ENCODE measurements at places on chromosomes 5 and 9.

DNA sequence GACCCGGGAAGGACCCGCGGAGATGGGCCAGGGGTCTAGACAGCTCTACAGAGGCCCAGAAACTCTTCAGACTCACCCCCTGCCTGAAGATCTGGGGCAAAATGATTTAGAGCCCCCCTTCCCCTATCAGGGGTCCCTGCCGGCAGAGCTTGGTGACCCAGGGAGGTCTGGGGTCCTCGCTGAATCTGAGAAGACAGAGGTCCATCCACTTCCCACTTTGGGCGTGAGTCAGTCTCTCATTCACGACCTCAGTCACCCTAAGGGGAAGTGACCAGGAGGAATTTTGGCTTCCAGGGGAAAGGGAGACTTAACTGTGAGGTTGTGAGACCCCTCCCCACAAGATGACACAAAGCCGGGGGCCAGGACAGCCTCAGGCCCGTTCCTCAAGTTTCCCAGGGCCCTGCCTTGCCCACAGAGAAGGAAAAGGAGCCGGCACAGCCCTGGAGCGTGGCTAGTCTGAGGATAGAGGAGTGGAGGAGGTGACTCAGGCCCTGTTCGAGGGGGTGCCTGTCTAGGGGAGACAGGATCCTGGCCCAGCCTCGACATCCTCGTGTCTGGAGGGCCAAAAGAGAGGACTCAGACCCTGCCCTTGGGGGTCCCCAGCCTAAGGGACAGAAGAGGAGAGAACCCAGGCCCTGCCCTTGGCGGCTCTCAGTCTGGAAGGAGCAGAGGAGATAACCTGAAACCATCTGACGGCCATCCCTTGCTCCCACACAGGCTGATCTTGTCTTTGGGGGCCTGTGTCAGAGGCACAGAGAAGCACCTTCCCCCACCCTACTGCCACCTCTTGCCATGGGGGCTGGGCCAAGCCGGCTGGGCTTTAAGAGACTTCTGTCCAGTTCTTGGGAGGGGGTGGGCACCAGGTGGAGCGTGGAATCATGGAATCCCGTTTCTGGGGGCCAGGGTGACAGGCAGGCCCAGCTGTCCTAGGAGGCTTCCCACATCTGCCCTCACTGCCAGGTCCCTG, 889 bp downstream of the PDLIM4 start:
- no peak for DNase-seq

- DNase-seq: no peak
Measured at GRCh38 chr5:141507387-141508091, 18.7 kb downstream of the PCDHGC5 start.

DNA sequence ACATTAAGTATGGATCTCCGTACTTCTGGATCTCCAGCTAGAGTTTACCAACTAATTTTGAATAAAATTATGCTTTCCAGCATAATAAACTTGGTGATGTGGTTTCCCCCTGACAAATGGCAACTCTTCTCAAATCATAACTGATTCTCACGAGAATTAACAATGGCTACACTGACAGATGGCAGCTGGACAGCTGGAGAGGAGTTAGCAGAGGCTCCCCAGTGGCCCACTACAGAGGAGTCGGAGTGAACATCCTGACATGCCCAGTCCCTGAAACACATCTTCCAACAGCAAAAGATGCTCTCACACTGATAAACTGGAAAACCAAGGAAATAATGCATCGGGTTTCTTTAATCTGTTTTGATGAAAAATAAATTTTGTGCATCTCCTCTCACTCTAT, 239.6 kb downstream of the MAN2A1 start:
- DNase-seq: no peak

DNA sequence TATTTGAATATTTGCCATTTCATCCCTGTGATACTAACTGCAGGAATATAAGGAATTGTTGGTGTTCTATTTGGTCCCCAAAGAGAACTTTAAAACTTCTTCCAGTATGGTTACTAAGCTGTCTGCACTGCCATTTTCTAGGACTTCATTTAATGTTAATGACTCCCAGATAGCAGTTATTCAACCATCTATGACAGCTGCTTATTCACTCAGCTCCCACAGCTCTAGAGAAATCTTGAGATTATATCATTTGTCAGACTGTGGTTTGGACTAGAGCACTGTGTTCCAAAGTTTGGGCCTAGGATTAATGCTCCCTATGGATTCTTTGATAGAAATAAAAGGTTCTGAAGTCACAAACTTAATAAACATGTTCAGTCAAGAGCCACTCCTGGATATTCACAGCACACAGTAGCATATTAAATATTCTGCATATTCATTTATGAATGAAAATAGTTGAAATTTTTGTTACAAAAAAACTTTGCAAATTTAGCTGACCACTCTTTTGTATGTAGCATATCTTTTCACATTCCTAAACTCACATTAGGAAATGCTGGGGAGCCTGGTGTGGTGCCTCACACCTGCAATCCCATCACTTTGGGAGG, 173.7 kb downstream of the NFIB start:
- no peak for DNase-seq

GRCh38 chr5:82349652-82350051, 71.5 kb upstream of the RPS23 start:
- DNase-seq: no peak

DNA sequence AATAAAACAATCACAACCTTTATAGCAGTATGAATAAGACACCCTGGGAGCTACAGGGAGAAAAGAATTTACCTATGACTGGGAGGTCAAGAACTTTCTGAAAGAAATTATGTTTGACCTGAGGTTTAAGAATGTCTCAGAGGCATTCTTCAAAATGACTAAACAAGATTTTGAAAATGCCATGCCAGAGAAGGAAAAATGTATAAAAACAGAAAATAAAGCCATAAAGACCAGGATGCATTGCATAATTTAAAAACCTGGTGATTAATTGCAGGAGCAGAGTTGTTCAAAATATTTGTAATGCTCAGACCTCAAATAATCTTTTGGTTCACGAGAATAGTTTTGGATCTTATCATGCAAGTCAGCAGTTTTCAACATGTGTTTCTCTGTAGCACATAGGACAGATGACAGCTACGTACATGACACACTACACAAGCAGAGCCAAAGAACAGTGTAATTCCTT, 954.7 kb upstream of the ARRDC3 start:
- no peak for DNase-seq

- no peak for DNase-seq
Measured at GRCh38 chr9:8781458-8781857, 981.9 kb upstream of the DMAC1 start.

DNA sequence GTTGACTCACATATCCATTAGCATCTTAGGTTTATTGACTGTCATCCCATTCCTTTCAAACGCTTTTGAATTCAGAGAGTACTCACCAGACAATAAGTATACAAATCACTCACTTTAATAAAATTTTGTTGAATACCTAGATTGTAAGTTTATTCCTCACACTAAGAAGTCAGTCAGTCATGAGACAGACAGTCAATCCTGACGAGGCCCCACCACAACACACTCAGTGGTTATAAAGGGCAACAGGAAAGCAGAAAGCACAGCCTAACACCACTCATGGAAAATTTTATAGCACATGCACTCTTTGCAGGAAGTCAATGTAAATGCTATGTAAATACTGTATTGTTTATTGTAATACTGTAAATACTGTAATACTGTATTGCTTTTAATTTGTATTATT, 176.3 kb upstream of the PTGER4 start:
- no peak for DNase-seq

DNA sequence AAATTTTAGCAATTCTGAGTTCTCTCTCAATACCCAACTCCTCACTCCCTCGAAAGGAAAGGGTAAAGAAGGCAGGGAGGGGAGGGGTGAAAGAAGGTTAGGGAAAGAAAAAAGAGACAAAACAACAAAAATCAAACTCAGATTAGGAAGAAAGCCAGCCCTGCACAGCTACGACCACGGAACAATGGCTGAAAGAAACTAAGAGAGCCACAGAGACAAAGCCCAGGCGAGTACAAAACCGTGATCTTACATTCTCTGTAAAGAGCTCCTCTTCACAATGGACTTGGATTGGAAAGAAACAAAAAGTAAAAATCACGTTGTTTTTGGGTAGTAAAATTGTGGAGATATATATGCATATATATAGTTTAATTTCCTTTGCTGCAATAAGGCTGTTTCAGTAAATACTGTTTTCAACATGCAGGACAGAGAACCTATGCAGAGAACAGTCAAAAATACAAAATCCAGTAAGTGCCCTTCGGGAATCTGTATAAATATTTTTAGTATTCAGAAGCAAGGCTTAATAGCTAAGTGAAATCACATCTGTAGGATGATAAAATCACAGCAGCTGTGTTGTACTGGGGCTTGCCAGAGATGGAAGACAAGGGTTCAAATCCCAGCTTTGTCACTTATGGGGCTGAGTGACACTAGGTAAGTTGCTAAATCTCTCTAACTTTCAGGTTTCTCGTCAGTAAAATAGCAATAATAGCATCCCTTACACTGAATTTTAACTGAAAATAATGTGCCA, 16.9 kb downstream of the PSMB7 start:
- DNase-seq: no peak

- DNase-seq: no peak
Measured at GRCh38 chr5:8714861-8715260, 831.0 kb downstream of the SEMA5A start.

DNA sequence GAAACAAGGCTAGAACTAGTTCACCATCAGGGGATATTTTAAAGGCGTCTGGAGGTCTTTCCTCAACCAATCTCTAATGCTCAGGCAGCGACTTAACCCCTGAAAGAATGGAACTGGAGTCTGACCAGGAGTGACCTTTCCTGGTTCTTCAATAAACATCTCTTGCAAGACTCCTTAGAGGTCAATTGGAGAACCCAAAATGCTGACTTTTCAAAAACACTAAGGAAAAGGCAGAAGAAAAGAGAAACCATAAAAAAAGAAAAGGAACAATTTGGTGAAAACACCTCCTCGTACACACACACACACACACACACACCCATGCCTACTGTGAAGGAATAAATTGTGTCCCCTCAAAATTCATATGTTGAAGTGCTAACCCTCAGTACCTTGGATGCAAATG, 12.3 kb downstream of the TIMD4 start:
- no peak for DNase-seq

- no peak for DNase-seq
Measured at GRCh38 chr5:31470608-31471007, 61.3 kb downstream of the DROSHA start.

GRCh38 chr9:116154334-116154975, 864 bp downstream of the PAPPA start:
- DNase-seq: no peak

GRCh38 chr5:1243487-1244130, 18.4 kb downstream of the SLC6A18 start:
- no peak for DNase-seq

GRCh38 chr5:72510610-72511181, 3.5 kb upstream of the ZNF366 start:
- no peak for DNase-seq

DNA sequence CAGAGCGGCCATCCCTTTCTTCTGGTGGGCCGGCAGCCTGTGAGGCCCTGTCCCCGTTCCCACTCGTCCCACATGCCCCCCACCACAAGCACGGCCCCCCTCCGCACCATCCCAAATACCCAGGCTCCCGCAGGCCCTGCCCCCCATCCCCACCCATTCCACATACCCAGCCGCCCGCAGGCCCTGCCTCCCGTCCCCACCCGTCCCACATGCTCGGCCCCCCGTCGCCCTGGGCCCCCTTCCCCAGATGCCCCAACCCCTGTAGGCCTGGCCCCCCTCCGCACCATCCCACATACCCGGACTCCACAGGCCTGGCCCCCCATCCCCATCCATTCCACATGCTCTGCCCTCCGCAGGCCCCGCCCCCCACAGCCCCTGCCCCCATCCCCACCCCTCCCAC, 11.5 kb downstream of the SLC6A19 start:
- no peak for DNase-seq

DNA sequence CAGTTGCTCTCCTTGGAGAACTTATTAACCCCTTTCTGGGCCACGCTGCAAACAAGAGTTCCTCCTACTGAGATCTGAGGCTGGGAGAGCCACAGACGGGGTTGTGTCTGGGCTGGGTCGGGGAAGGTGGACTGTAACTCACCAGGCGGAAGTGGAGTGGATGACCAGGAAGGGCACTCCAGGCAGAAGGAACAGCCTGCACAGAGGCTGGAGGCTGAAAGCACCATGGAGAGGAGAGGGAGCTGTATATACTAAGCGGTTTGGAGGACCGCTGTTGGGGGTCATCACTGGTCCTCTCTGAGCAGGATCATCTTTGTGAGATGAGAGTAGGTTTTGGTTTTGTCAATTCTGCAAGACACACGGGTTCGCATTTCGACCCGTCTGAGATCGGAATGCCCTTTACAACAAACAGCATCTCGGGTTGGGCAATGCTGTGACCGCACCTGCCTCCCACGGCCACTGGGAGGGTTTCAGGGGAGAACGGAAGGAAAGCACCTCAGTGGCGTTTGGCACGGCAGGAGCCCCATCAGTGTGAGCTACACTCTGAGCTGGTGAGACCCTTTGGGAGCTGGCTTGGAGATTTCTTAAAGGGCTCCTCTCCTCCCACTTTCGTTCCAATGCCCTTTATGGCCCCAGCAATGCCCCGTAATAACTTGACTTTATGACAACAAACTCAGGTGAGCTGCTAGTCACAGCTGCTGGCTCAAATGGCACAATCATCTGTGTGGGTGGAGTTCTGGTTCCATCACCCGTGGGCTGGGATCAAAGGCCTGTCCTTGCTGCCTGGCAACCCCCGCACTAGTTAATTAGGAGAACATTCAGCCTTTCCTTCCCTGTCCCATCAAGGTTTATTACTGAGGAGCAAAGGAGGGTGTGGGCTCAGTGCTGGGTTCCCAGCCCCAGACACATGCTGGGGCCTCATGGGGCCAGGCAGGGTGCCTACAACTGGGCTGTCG, 18.7 kb upstream of the NEURL1B start:
- no peak for DNase-seq

- no peak for DNase-seq
Measured at GRCh38 chr5:78275998-78276543, 18.4 kb downstream of the AP3B1 start.

GRCh38 chr5:146440870-146441495, 6.2 kb upstream of the TCERG1 start:
- DNase-seq: no peak

DNA sequence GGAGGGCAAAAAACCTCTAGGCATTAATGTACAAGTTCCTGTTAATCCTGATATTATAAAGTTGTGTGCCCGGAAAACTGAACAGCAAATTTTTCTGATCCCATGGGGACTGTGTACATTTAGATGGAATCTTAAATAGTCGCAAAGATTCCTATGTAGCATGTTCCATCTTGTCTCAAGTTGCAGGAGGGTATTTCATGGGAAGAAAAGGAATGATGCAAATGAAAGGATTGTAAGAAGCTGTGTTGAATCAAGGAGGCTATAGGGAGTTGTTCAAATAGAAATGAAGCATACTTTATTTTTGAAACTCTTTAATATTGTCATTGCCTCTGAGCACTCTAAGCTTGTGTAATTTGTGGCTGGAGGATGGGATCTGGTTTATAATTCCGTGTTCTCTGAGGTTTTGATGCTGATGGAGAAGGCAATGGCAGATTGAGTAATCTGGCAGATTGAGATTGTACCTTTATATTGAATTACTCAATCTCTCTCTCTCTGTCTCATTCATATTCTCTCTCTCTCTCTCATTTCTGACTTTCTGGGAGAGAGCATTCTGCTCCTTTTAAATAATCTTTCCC, 288.5 kb downstream of the OSTF1 start:
- no peak for DNase-seq

GRCh38 chr9:105416840-105417239, 31.0 kb upstream of the FSD1L start:
- DNase-seq: no peak

All from stimulated activated CD8-positive, alpha-beta memory T cell treated with anti-CD3 and anti-CD28 coated beads, Interleukin-7, amount 100 ng/mL, for 1 hour (primary cell).